DMS53 (cell line): ENCODE measurements at places on chromosomes 11 and 22.

GRCh38 chr11:13229136-13229535 is 48.5 kb upstream of the BMAL1 start:
- no peak for DNase-seq

DNA sequence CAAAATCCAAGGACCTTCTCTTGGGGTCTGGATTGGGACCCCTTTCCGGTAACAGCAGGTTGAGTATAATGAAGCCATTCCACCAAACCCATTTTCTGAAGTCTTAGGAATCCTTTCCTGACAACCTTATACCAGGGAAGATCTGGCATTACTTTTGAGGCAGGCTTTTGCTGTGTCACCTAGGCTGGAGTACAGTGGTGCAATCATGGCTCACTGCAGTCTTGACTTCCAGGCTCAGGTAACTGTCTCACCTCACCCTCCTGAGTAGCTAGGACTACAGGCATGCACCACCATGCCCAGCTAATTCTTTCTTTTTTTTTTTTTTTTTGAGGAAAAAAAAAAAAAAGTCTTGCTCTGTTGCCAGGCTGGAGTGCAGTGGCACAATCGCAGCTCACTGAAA is 55.8 kb upstream of the TREH start:
- peak; percentile 21 for DNase-seq

DNA sequence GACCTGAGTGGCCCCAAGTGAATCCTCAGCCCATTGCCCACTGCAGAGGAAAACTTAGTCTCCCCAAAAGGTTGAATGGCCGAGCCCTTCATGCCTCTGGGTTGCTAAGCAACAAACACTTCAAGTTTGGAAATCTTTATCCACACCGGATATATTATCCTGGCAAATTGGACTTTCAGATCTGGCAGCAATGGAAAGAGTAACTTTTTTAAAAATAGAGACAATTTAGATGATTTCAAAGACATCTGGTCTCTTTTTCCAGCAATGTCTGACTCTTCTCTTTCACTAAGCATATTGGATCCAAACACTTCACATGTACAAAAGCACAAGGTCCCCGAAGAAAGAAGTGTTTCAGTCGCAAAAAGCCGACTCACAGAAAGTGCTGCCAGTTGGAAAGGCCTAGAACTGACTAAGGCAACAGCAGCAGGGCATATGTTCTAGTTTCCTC is 505.3 kb downstream of the SOX6 start:
- DNase-seq = no peak

DNA sequence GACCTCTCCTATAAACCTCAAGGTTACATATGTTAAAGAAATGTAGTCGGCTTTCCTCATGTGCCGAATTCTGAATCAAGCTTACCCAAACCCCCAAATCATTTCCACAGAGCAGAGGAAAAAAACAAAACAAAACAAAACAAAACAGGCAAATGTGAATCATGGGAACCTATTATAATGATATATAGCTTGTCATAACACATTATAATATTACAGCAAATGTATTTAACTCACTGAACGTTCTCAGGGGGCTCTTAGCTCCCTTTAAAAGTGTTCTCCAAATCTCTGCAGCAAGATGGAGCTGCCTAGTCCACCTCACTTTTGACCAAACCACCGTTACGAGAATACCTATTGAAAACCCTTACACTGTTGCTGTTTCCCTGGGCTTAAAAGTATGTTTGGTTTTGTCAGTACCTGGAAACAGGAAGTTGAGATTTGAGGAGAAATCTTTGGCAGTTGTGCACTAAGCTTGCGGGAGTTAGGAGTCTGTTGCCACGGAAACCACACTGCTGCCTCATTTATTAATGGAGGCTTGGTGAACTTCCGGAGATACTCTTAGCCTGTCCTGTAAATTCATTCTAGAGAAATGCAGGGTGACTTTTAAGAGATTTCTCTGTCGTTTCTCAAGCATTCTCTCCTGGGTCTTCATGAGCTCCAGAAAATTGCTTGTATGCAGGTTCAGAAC is 167.0 kb upstream of the RASSF10 start:
- DNase-seq = peak; percentile 91

- DNase-seq = no peak
These were observed 43.3 kb downstream of the ENDOD1 start for GRCh38 chr11:95132956-95133355.

DNA sequence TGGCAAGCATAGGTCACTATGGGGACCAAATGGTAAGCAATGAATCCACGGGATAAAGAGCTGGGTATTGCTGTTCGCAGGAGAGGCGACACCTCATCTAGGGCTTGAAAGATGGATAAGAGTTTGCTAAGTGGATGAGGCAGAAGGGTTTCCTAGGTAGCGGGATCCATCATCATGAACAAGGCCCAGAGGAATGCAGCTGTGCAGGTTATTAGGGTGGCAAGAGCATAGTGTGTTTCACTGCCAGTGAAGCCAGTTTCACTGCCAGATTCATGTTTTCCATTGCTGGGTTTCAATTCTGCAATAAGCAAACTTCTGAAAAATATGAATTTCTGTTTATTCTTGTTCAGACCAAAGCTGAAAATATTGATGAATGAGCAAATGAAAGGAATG is 27.2 kb downstream of the WEE1 start:
- DNase-seq = peak; percentile 71

- peak; percentile 98 for DNase-seq
These were observed 25.4 kb upstream of the CABP2 start for GRCh38 chr11:67548555-67549110.

GRCh38 chr22:47209547-47210023 is 447.1 kb downstream of the TBC1D22A start:
- DNase-seq = no peak
